ENCODE measurements at places on chromosomes 2 and 18.

DNA sequence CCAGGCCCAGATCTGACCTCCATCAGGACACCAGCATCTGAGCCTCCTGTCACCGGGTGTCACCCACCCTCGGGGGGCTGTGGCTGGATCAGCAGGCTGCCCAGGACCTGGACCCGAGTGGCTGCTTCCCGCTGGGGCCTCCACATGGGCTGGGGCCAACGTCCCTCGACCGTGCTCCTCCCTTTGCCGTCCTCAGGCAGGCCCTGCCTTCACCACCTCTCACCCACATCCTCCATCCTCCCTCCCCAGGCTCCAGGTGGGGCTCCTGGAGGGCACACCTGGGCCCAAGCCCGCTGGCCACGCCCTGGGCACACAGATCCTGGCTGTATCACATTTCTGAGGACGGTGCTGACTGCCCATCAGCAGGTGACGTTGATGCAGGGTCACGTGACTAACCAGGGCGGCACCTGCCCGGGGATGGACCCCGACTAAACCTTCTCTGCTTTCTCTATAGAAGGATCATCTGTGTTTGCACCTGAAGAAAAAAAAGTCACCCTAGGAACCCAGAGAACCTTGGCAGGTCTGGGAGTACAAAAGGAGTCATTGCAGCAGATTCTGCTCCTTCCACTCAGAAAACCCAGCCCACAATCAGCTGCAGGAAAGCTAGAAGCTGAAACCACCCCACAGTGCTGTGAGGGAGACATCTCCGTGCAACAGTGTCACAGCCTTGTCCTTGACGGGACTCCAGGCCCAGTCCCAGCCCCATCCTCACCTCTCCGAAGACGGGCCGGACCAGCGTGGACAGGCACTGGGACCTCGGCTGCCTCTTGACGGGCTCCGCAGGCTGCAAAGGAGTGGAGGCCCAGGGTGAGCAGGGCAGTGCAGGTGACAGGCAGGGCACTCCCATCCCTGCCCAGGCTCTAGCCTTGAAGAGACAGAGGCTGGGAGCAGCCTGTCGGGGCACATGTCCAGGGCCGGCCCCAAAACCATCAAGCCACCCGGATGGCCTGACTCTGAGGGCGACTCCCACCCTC, 11.2 kb downstream of the STK25 start:
- DNase-seq = no peak

- no peak for DNase-seq
Measured at GRCh38 chr2:158178646-158179045, 77.0 kb downstream of the UPP2 start.

DNA sequence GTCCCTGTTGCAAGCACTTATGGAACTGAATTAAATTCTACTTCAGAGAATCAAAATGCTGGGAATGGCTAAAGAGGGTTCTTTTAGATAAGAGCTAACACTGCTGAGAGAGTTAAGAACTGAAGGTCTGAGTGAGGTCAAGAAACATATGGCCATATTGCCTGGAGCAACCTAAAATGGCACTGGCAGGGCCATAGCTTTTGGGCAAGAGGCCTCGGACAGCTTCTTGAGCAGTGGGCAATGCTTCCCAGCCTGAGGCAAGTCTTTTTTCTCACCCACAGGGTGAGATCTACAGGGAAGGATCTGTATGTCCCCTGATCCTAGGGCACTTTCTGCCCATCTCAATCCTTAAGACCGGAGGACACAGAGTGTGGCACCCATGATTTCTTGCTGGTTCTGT, 244.6 kb upstream of the NT5C1B start:
- no peak for DNase-seq

GRCh38 chr2:234003972-234004617, 46.4 kb upstream of the SPP2 start:
- DNase-seq = no peak

DNA sequence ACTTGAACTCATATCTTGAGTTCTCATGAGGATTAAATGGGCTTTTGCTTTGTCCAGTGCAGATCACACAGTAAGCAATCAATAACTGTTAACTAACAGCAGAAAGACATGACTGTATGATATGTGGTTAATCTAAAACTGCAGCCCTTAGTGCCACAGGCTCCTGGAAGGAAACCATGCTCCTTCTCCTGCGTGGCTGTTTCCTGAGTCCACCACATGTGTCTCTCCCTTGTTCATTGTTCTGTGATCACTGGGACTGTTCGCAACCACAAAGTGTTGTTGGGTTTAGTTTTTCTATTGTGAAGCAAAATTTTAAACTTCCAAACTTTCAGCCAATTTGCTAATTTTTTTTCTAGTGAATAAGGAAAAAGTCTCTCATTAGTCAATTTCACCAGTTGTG, 130.9 kb upstream of the PTPRM start:
- DNase-seq = no peak

- DNase-seq = no peak
Measured at GRCh38 chr18:44857744-44858491, 177.2 kb downstream of the SETBP1 start.

- peak; percentile 14 for DNase-seq
Measured at GRCh38 chr2:84830095-84830494, 50.8 kb downstream of the TRABD2A start.

GRCh38 chr18:74454279-74454751, 2.8 kb downstream of the DIPK1C start:
- DNase-seq = peak; percentile 93

DNA sequence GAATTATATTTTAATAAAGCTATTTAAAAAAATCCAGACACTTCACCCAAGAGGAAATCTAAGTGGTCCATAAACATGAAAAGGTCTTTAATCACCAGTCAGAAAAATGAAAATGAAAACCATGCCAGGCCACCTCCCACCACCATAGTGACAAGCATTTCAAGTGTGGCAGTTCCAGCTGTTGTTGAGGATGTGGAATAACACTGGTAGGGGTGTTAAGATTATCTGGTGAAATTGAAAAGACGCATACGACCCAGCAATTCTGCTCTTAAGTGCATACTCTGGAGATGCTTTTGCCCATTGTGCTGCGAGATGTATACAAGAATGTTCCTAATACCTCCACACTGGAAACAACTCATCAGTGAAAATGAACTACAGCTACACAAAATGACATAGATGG, 82.2 kb downstream of the MSH2 start:
- DNase-seq = no peak

DNA sequence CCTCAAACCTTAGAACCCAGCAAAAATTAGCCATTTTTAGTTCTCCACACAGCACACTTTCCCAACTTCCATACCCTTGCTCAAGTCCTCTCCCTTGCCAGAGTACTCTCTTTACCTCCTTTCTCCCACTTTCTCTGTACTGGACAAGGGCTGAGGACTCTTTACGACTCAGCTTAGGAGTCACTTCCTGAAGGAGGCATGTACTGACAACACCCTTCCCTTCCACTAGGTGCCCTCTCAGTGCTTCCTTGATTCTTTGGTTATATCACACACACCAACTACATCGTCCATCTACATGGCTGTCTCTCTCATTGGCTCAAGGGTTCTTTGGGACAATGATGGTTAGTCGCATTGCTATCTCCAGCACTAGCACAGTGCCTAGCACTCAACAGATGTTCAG, 5.2 kb upstream of the C18orf63 start:
- no peak for DNase-seq

- no peak for DNase-seq
Measured at GRCh38 chr18:5948781-5949180, 53.5 kb upstream of the TMEM200C start.

DNA sequence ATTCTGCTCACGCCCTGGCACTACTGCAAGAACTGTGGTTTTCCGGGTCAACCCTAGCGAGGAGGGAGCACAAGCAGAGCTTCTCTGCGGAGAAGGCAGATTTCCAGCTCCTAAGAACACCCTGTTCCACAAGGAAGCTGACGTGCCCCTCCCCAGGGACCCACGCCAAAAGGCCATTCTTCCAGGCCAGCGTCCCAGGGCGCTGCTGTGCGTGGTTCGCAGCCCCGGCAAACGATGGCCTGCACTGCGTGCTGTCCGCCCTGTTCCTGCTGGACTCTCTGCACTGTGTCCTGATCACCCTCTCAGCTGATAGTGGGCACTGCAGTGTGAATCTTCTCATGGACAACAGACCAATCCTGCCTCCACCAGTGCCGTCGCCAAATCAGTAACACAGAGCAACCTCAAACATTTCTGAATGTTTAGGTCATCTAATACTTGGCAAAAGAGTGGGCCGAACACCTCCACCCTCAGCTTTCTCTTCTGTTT, 49.1 kb downstream of the ADI1 start:
- no peak for DNase-seq

DNA sequence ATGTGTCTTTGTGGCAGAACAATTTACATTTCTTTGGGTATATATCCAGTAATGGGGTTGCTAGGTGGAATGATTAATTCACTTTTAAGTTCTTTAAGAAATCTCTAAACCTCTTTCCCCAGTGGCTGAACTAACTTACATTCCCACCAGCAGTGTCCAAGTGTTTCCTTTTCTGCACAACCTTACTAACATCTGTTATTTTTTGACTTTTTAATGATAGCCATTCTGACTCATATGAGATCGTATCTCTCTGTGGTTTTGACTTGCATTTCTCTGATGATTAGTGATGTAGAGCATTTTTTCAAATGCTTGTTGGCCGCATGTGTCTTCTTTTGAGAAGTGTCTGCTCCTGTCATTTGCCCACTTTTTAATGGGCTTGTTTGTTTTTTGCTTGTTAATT, 43.1 kb upstream of the PTH2R start:
- no peak for DNase-seq

Measured in C1 segment of cervical spinal cord (tissue), 14 donors.